Stimulated activated CD8-positive, alpha-beta memory T cell treated with anti-CD3 and anti-CD28 coated beads, Interleukin-4, amount 100 ng/mL, for 4 hours (primary cell): ENCODE measurements at places on chromosomes 2 and 18.

DNA sequence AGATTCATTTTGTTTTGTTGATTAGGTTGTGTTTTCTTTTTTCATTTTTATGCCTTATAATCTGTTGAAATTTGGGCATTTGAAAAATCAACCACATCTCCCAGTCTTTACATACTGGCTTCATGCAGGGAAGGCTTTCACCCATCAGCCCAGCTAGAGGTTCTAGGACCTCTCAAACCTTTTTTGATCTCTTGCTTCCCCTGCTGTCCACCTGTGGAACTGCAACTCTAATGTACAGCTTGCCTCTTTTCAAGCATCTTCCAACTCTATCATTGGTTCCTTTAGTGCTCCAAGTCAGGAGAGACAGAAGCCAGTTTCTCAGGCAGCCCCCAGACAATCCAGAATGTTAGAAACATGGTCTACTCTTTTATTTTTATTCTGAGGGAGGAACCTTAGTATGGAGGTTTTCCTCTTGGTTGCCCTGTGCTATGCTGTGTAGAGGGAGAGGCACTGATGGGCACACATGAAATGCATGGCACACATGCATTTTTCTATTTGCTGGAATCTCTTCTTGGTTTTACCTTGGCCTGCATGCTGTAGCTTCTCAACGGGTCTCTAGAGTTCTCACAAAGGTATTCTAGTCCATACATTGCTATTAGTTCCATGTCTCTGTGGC is 107.2 kb upstream of the L3MBTL4 start:
- DNase-seq = no peak

DNA sequence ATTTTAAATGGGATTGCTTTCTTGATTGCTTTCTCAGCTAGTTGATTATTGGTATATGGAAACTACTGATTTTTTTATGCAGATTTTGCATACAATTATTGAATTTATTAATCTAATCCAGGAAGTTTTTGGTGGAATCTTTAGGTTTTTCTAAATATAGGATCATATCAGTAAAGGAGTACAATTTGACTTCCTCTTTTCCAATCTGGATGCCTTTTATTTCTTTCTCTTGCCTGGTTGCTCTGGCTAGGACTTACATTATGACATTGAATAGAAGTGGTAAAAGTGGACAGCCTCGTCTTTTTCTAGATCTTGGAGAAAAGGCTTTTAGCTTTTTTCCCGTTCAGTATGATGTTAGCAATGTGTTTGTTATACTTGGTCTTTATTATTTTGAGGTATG is 51.3 kb downstream of the OTX1 start:
- DNase-seq = no peak

GRCh38 chr2:86625096-86625495 is 1.4 kb upstream of the RNF103 start:
- no peak for DNase-seq

GRCh38 chr2:199302851-199303250 is 154.9 kb downstream of the SATB2 start:
- DNase-seq = no peak

DNA sequence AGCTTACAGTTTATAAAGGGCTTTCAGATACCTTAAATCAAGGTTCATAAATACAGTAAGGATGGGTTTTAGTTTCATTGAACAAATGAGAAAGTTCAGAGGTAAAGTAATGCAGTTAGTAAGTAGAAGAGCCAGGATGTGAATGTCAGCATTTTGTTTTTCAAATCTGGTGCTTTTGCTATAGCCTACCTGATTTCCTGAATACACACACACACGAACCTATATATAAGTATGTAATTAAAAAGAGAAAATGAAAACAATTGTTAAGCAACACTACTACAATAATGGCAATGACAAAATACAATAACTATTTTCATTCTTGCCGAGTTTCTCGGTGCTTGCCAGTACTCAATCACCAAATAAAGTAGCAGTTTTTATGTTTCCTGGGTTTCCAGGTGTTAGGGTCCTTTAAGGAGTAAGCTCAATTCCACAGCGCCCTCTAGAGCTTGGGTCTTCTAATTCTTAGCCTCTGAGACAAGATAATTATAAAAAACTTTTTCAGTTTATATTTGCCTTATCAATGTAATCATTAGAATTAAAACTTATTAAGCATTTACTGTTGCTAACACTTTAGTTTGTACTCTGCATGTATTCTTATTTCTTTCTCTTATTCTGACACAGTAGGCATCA is 512.9 kb upstream of the ACVR2A start:
- peak; percentile 16 for DNase-seq

GRCh38 chr2:86225581-86225980 is 26.3 kb downstream of the MRPL35 start:
- no peak for DNase-seq

- no peak for DNase-seq
Observed at GRCh38 chr2:47024046-47024445, 108.4 kb upstream of the MCFD2 start.

DNA sequence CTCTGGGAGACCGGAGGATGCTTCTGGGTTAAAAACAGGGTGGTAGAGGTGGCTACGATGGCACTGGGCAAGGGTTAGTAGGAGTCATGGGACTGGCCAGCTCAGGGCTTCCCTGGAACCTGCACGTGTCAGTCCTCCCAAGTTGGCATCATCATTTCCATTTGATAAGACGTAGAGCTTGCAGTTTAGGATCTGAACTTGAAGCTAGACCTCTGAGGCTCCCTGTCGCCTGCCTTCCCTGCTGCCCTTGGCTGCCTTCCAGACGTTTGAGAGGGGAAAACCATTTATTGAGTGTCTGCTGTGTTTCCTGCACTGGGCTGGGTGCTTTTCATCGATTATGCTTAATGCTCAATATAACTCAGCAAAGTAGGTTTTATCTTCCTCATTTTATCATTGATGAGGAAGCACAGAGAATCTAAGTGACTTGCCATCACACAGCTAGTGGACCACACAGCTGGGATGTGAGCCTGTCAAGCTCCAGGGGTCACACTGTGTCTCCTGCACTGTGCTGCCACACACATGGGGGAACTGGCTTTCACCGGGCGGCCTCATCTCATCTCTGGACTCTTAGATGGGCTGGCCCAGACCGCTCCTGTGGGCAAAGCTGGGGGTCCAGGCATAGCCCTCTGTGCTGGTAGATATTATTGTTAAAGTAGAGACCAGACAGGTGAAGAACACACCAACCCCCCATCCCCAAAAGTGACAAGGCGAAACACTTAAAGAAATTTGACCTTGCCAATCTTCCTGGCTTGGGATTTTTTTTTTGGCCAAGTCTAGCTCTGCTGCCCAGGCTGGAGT is 7.8 kb downstream of the NT5DC4 start:
- DNase-seq = no peak
